ENCODE measurements at places on chromosomes 13 and 19. TPM values are rescaled to one million over a fixed set of nuclear protein-coding genes. Genes with fewer than 3 reads are reported as not detected.

- DNase-seq = peak; percentile 95
These were observed 10.6 kb upstream of the ZNF709 start for GRCh38 chr19:12495002-12495802.

DNA sequence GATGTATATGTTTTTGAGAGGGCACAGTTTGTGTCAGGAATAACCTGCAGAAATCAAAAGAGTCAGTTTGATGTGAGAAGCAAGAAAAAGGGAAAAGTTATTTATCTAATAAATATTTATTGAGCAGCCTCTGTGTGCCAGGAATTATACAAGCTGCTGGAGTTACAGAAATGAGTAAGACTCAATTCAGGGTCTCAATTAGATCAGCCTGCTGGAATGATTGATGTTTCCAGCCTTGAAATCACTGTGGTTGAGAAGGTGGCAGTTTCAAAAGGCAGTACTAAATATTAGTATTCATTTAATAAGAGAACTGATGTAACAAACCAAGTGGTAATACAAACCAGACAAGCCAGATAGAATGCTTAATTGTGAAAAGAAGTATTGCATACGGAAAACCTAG lies 782.4 kb upstream of the GPC6 start:
- DNase-seq = no peak

GRCh38 chr19:58317476-58318072 lies 9.2 kb upstream of the ZSCAN22 start:
- no peak for DNase-seq

GRCh38 chr19:8684001-8684902 lies 14.3 kb downstream of the ACTL9 start:
- DNase-seq = no peak

Gene C13orf42
- 0.13 TPM for polyA plus RNA-seq

- DNase-seq = no peak
These were observed 315 bp downstream of the ZNF492 start for GRCh38 chr19:22634450-22634827.

GRCh38 chr13:30112602-30113435 lies 194.5 kb downstream of the KATNAL1 start:
- DNase-seq = peak; percentile 68

Gene HS6ST3
- 2.7 TPM for polyA plus RNA-seq

GRCh38 chr13:75541287-75541686 lies 3.6 kb upstream of the COMMD6 start:
- no peak for DNase-seq

Measured in left renal cortex interstitium (tissue), 4 donors.